ENCODE measurements at places on chromosomes 1 and 21.

DNA sequence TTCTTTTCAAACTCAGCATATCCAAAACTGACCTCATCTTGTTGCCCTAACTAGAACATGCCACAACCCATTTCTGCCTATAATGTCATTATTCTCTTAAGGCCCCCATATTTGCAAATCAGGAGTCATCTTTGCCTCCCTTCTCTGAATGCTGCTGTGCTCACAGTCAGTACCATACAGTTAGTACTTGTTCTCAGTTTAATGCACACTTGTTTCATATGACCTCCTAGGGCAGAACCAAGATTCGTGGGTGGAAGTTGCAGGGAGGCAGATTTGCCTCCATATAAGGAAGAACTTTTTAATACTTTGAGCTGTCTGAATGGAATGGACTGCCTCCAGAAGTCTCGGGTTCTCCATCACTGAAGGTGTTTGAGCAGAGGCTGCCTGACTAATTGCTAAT lies 9.2 kb downstream of the CAP1 start:
- DNase-seq, result no peak

DNA sequence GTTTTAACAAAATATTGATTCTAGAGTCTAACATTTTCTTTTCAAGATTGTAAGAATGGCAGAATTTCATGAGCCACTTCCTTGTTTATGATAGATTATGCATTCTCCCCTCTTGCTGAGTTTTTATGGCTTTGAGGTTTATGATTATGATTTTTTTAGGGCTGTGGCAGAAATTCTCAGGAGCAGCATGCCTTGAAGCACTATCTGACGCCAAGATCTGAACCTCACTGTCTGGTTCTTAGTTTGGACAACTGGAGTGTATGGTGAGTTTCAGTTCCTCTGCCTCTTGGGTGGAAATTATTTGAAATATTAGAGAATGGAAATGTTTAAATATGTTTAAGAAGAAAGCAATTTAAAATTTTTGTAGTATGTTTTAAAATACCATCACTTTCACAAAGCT lies 10.2 kb downstream of the USP16 start:
- DNase-seq, result no peak

- DNase-seq, result no peak
These were observed 33.7 kb downstream of the MRPL39 start for GRCh38 chr21:25573409-25574206.

GRCh38 chr1:68121536-68121935 lies 71.1 kb upstream of the DIRAS3 start:
- no peak for DNase-seq

DNA sequence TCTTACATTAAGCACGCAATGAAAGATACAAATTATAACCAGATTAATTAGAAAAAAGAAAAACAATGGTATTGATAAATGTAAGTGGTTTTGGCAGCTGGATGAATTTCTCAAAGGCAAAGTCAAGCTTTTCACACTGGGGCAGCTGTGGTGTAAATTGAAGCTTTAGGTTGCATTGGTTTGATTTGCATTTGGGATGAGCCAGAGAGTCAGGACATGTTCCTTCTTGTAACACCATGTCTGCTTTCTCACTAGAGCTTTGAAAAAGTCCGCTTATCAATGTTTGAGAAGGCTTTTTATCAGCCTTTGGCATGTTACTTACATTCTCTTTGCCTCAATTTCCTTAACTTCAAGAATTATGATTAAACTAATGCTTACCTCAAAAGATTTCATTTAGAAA lies 173.9 kb downstream of the GPATCH2 start:
- DNase-seq, result no peak
